ENCODE measurements at places on chromosomes 1 and 21.

DNA sequence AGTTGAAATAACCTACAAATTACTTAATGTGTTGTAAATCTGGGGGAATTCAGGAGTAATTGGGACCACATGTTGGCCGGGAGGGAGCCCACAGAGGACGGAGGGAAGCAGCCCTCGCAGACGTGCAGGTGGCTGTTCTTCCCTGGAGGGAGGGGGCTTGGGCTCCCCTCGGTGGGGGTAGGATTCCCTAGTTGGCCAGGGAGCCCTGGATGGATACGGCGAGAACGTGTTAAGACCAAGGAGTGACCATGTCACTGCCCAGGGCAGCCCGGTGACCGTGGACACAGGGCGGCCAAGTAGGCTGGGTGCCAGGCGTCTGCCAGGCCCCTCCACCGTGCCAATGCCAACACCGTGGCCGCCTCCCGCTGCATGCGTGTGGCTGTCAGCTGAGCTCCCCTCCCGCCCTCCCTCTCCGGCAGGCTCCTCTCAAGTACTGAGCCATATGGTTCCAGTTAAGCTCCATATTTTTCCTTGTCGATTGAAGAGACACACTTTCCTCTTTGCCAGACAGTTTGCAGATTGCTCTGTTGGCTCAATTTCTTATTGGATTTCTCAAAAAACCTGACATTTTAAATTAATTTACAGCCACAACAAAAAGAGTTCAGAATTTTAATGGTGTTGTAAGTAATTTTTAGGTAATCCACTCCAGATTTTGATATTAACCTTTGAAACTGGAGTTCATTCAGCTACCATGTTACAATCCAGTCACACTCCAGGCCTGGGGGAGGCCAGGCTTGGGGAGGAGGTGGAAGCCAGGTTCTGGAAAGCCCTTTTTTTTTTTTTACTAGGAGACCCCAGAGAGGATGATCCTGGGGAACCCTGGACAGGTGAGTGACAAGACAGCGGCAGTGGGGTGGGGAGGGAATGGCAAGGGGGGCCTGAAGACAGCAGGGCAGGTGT, 71.2 kb downstream of the CASZ1 start:
- no peak for DNase-seq

GRCh38 chr1:101739146-101739545, 257.6 kb downstream of the OLFM3 start:
- DNase-seq = no peak

DNA sequence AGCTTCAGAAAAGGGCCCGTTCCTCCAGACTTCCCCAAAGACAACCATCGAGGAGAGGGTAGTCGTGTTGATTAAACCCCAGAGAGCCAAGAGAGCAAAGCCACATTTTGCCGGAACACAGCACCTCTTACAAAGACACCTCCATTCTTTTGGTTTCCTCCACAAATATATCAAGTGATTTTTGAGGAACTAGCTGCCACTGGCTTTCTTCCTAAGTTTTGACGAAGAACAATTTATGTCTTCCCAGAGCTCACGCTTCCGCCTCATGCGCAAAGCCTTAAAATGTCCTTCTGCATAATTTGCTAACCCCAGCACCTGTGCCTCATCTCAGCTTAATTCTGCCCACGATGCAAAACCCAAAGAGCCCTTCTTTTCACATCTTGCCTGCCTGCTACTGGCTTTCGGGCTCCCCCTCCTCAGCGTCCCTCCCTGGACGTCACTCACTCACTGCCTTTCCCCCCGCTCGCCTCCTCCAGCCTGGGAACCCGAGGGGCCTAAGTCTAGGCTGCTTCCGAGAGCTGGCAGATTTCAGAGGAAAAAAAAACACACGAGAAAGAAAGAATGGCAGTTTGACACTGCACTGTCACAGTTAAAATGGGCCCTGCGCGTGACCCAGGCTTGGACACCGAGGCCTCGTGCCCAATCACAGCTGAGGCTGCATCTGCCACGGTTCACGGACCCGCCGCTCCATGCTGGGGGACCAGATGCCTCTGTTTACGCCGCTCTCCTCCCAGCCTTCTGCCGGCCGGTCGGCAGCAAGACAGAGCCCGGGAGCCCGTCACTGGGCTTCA, 77.6 kb upstream of the IFNAR2 start:
- DNase-seq = no peak

DNA sequence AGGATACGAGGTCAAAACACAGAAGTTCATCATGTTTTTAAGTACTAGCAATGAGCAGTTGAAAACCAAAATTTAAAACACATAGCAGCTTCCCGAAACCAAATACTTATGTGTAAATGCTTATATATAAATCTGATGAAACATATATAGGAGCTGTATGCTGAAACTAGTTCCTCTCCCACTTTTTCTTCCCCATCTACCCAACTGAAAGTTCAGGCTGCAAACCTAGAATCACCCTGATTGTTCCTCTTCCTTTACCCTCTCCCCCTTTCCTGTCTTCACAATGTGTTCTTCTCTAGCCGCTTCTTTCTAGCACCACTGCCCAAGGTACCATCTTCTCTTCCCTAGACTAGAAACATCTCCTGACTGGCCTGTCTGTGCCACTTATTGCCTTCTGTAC, 90.6 kb downstream of the ST3GAL3 start:
- DNase-seq = no peak

DNA sequence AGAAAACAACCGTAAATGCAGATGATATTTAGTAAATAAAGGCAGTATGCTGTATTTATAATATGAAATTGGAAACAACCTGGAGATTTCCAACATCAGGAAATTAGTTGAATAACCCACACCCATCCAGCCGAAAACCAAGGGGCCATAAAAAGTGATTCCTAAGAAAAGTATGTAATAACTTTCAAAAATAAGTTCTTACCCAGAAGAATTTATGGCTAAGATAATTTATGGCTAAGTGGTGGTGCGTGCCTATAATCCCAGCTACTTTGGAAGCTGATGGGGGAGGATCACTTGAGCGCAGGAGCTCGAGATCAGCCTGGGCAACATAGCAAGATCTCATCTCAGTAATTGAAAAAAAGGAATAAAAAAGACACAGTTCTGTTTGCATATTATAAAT, 43.2 kb downstream of the TMCO4 start:
- DNase-seq = no peak

- no peak for DNase-seq
Measured at GRCh38 chr1:23522244-23522982, 8.6 kb downstream of the E2F2 start.

- no peak for DNase-seq
Measured at GRCh38 chr21:45454926-45455673, 50.1 kb downstream of the COL18A1 start.

GRCh38 chr1:64228167-64228957, 24.9 kb downstream of the UBE2U start:
- DNase-seq = no peak

DNA sequence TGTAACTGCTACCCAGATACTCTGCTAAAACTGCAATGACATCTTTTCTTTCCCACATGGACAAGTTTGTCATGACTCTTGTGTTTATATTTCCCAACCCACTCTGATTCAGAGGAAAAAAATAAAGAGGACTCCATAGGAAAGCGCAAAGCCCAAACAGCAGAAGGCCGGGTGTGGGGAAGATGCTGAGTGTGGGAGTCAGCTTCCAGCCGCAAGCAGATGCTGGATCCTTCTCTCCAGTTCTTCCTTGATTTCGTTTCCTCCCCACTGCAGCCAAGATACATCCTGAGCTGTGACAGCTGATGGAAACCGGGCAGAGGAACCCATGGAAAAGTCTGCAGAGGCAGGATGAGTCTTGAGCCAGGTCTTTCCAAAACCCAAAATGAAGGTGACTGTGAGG, 498.2 kb downstream of the PLPP3 start:
- no peak for DNase-seq

- no peak for DNase-seq
Measured at GRCh38 chr21:38751379-38752050, 54.2 kb upstream of the ETS2 start.

DNA sequence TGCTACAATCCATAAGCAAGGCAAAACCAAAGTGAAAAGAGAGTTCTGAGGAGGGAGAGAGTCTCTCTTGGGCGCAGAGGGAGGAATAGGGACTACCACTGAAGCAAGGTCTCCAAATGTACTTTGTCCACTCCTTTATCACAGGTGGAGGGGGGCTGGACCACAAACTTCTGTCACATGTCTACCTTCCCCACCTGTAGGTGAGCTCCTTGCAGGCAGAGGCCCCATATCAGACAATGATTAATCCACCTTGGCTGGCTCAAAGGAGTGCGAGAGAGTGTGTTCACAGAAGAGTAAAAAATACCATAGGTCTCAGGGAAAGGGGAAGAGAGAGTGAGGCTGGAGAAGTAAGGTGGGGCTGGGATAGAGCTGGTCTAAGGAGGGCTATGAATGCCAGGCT, 4.5 kb downstream of the BEND5 start:
- no peak for DNase-seq

DNA sequence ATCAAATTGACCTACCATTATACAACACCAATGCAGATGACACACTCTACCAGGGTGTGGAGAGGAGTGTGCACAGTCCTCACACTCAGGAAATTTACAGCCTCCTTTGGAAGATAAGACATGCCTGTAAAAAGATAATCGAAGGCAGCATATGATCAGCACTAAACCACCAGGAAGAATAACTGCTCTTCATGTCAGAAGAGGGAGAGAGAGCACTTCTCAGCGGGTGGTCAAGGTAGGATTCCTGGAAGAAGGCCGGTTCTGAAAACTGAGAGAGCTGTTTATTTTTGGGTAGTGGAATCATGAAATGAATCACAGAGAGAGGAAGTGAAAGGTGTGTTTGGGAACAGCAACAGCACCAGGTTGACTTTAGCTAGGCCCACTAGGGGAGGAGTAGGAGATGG, 14.0 kb upstream of the ZNF697 start:
- no peak for DNase-seq

GRCh38 chr1:8107897-8108296, 81.8 kb upstream of the ERRFI1 start:
- DNase-seq = no peak

DNA sequence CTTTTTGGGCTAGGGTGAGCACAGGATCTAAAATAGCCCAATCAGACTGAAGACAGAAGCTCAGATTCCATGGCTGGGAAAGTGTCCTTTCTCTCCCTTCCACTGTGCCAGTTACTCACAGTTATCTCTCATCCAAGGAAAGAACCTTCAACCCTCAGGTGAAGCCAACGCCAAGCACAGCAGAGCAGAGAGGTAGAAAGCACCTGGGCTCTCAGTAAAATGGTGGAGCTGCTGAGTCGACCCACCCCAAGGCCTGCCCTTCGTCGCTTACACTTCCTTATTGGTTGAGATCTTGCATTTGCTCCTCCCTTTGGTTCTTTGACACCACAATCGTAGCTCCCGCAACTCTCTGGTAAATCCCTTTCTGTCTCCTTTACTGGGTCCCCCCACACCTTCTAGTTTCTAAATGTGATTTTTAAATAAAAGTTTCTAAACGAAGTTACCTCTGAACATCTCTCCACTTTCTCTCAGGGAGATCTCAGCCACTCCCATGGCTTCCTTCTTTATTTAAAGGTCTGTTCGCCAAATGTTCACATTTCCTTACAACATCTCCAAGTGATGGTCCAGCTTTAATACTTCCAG, 27.5 kb upstream of the SLC30A1 start:
- DNase-seq = no peak
